Left renal pelvis (tissue), 4 donors: ENCODE measurements at places on chromosomes 16 and 17. TPM values are rescaled to one million over a fixed set of nuclear protein-coding genes. Genes with fewer than 3 reads are reported as not detected.

GRCh38 chr17:41308918-41309359 is at the start of gene KRTAP16-1:
Gene KRTAP16-1, minus strand, starts transcription at chr17:41309309. Its CDS starts 56 bp downstream, at chr17:41309253.
- no peak for DNase-seq

The MEIOC gene
- polyA plus RNA-seq, result 1.00 TPM

DNA sequence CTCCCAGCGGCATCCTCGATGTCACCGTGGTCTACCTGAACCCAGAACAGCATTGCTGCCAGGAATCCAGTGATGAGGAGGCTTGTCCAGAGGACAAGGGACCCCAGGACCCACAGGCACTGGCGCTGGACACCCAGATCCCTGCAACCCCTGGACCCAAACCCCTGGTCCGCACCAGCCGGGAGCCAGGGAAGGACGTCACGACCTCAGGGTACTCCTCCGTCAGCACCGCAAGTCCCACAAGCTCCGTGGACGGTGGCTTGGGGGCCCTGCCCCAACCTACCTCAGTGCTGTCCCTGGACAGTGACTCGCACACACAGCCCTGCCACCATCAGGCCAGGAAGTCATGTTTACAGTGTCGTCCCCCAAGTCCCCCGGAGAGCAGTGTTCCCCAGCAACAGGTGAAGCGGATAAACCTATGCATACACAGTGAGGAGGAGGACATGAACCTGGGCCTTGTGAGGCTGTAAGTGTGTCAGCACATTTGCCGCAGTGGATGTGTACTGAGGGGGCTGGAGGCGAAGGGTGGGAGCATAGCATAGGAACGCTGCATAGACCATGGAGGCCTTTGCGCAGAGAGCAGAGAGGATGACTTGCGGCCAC is 3.3 kb upstream of the TEDC2 start:
- DNase-seq, result no peak

GRCh38 chr16:86214326-86215232 is 295.7 kb upstream of the FOXF1 start:
- no peak for DNase-seq

The KRT39 gene
- not detected for polyA plus RNA-seq

The PRAC1 gene
- polyA plus RNA-seq, result not detected

The TBCD gene
- 68.0 TPM for polyA plus RNA-seq

DNA sequence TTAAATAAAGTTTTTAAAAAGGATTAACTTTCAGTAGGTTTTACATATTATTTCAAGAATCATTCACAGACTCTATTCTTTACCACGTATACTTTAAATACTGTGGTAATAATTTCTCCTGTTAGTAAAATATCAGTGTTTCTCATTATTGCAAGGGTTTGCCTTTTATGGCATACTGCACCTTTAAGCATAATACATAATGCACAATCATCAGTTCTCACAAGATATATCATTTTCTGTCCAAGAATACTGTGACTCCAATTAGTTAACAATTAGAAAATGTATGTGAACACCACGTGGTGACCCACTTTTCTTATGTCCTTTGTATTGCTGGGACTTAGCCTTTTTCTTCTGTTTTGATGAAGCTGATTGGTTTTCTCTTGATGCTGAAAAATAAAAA is 25.7 kb downstream of the NME2 start:
- no peak for DNase-seq

DNA sequence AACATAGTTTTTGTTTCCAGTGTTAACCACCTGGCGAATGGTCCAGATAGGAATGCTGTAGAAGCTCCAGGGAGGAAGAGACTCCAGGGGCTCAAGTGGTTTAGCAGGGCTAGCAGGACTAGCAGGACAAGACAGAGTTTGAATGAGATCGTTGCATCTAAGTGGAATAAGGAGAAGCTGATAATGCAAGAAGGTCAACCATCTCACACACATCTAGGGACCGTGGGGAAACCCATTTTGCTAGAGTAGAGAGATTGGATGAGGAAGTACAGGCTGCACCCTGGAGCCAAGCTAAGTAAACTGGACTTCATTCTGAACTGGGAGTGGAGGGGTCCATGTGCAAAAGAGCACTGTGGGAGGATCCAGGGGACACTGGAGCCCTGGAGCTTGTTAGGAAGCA is 86.1 kb upstream of the HSBP1 start:
- no peak for DNase-seq

The ZP2 gene
- polyA plus RNA-seq, result 0.23 TPM

The NXPH3 gene
- 1.1 TPM for polyA plus RNA-seq

The SERPINF2 gene
- 62.2 TPM for polyA plus RNA-seq

The GSE1 gene
- 68.2 TPM for polyA plus RNA-seq

The SMIM5 gene
- polyA plus RNA-seq, result 10.3 TPM

DNA sequence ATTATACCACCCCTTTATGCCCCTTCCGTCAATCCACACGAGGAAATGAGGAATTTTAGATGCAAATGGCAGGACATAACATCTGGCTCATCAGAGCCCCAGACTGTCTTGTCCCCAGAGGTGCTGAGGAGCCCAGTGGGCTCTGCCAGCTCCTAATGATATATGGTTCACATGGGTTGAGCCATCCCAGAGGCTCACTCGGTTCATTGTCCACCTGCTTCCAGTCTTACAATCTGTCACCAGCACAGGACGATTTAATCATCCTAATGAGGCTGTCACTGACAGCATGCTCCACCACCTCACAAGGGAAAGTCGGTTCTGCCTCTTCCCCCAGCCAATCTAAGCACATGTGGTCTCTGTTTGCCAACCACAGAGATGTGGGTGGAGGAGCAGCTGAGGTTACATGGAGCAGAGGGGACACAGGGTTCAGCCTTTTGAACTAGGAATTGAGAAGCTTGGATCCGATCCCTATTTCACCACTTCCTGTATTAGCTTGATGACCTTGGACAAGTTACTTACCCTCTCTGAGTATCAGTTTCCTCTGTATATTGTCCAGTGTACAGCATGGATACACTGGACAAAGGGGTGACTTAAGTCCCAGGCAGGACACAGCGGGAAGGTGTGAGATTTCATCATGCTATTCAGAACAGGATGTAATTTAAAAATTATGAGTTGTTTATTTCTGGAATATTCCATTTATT is 27.0 kb upstream of the DHX8 start:
- DNase-seq, result no peak

GRCh38 chr17:56173026-56173425 is 19.8 kb downstream of the ANKFN1 start:
- no peak for DNase-seq

- no peak for DNase-seq
Observed at GRCh38 chr17:80315517-80316182, 55.0 kb downstream of the RNF213 start.

GRCh38 chr17:30600830-30601494 is 123.8 kb downstream of the GOSR1 start:
- no peak for DNase-seq

- DNase-seq, result no peak
Observed at GRCh38 chr16:71258372-71258771, 27.9 kb upstream of the HYDIN start.

The TOM1L1 gene
- 13.8 TPM for polyA plus RNA-seq

- DNase-seq, result no peak
Observed at GRCh38 chr16:70713824-70714223, 28.0 kb upstream of the MTSS2 start.

- no peak for DNase-seq
Observed at GRCh38 chr17:82461827-82462524, 3.4 kb downstream of the NARF start.

DNA sequence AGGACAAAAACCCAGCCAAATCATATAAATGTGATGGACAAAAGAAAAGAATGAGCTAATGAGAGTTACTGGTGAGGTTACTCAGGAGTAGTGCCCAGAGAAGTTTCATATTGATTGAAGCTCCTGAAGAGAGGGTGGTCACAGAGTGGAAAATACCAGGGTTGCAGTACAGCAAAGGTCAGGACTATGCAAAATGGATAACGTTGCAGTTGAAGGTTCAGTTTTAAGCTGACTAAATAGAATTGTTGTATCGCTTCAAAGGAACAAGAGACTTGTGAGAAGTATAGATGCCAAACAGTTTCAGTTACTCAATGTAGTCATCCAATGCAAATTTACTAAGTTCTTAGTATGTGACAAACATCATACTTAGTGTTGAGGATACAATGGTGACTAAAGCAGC is 47.1 kb downstream of the ABCA8 start:
- no peak for DNase-seq

DNA sequence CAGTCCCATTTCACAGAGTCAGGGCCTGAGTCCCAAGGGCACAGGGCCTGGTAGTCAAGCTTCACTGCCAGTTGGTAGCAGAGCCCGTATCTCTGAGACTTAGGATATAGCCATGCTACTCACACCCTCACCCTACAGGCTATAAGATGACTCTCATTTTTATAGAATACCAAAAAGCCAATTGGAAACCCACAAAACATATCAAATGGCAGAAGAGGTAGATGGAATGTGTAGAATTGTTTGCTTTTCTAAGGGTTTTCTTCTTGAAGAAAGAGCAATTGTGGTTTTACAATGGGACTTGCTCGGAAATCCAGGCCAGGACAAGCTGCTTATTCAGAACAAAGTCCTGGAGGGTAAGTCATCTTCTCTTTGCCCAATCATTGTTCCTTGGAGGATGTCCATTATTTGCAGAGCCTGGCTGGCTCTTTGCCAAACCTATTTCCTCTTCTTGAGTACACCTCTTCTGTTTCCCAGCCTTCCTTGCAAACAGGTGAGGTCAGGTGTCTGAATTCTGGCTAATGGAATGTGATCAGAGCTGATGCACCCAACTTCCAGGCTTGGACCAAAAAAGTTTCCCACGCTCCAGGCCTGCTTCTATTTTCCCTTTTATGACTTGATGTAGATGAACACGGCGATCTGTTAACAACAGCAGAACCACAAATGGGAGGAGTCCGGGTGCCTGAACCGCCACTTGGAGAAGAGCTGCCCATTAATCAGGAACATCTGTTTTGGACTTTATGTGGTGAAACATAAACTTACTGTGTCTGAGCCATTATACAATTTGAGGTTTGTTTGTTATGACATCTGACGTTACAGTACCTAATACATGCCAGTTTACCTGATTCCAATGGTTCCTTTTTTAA is 16.9 kb upstream of the CCL22 start:
- no peak for DNase-seq

- DNase-seq, result no peak
Observed at GRCh38 chr16:85785927-85786326, 13.4 kb downstream of the EMC8 start.

DNA sequence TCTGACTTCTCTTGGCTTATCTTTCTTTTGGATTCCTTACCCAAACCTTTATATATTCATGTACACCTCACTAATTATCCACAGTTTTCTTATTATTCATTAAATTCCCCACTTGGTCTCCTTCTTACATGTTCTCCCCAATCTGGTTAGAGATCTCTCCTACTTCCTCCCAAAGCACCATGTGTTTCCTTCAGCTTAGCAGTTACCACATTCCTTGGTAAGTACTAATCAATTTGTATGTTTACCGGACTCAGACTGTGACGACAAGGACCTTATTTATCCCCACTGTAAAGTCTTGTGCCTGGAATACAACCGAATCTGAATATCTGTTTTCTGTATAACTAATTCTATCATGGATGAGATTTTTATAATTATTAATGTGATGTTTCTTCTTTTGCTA is 389.5 kb downstream of the KCNJ2 start:
- no peak for DNase-seq

The IL21R gene
- 0.34 TPM for polyA plus RNA-seq

DNA sequence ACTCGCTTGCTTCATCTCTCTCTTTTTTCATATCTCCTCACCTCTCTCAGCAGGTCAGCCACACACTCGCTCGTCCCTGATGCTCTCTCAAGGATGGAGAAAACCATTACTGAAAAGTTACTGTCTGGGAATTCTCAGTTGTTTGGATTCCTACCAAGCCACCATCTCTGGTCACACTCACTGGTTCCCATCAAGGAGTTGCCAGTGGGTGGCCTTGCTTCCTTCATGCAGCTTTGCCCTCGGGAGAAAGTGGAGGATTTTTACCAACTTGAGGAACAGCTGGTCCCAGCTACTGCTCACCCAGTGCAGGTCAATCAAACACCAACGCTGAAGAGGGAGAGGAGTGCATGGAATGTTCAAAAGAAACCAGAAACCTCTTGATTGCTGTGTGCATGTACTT is 25.3 kb downstream of the MEOX1 start:
- no peak for DNase-seq

DNA sequence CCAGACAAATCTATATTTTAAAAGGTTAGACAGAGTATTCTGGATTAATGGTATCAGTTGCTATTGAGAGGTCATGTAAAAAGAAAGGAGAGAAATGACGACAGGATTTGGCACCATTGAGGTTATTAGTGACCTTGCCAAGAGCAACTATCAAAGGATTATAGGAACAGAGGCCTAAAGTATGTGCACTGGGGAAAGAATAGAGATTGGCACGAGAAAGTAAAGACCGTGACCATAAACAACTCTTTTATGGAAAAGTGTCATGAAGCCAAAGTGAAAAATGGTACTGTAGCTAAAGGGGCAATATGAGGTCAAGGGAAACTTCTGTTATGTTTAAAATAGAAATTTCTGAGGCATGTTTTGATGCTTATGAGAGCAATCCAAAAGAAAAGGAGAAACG is 115.2 kb upstream of the KIF2B start:
- no peak for DNase-seq

The CRYBA1 gene
- polyA plus RNA-seq, result not detected

The GPRC5B gene
- 123 TPM for polyA plus RNA-seq

- no peak for DNase-seq
Observed at GRCh38 chr16:84223456-84223855, 16.4 kb downstream of the KCNG4 start.

DNA sequence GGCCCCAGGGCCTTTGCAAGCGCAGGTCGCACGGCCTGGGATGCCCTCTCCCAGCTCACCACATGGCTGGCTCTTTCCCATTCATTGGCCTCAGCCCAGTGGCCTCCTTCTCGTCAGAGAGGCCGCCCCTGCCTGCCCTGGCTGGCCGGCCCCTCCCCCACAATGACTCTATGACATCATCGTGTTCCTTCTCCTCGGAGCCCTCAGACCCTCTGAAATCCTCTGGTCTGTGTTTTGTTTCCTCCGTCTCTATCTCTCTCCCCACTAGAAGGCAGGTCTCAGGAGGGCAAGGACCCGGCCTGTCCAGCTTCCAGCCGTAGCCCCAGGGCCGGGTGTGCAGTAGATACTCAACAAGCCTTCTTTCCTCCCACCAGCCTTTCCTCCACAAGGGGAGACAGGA is 164.8 kb upstream of the FOXF1 start:
- DNase-seq, result no peak

DNA sequence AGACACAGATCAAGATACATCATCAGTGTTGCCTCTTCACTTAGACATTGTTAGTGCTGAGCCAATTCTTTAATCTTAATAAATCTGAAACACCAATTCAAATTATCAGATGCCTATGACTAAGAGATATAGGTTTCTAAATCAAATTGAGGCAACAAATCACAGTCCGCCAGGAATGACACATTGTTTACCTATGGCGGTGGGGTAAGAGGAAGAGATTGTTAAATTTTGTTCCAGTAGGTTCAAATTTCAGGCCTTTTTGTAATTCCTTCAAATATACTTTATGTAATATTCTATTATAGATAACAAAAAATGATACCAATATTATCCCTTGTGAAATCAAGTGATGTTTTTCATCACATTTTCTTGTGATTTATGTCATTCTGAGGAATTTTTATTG is 145.9 kb downstream of the CDH8 start:
- DNase-seq, result no peak

- DNase-seq, result no peak
Observed at GRCh38 chr16:47162670-47163420, 19.1 kb upstream of the NETO2 start.

The GRAPL gene
- polyA plus RNA-seq, result 7.0 TPM
